ENCODE measurements at places on chromosomes 7 and 10.

- no peak for DNase-seq
Measured at GRCh38 chr10:18450298-18450697, 201.1 kb downstream of the NSUN6 start.

GRCh38 chr7:28112883-28113540 lies 67.6 kb downstream of the JAZF1 start:
- no peak for DNase-seq

DNA sequence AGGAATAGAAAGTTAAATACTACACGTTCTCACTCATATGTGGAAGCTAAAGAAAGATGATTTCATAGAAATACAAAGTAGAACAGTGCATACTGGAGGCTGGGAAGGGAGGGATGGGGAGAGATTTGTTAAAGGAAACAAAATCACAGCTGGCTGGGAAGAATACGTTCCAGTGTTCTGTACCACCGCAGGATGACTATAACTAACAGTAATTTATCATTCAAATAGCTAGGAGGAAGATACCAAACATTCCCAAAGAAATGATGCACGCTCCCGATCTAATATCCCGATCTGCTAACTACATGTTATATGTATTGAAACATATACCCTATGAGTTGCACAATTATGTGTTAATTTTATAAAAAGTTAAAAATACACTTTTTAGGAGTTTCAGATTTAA lies 162.3 kb downstream of the ZMYND11 start:
- DNase-seq = no peak

DNA sequence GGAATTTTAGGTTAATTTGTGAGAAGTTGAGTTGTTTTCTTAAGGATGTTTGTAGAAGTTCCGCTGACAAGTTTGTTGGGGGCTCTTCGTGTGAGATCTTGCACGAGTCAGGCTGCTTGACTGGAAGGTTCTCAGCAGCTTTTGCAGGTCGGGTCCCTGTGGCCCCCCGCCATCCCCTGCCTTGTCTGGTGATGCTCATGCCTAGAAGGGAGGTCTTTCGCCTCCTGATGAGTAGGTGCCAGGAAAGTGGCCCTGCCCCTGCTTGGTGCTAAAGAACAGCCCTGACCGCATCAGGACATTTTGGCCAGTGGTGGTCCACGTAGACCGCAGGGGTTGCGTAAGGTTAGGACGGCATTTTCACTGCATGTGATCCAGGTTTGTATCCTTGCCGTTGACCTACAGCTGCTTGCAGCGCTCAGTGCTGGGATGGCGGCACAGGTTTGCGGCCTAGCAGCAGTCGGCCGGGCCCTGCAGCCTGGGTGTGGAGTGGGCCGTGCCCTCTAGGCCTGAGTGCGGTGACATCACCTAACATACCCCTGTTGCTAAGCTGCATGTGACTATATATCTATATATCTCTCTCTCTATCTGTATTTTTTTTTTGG lies 62.4 kb downstream of the DNAJB6 start:
- DNase-seq = no peak

DNA sequence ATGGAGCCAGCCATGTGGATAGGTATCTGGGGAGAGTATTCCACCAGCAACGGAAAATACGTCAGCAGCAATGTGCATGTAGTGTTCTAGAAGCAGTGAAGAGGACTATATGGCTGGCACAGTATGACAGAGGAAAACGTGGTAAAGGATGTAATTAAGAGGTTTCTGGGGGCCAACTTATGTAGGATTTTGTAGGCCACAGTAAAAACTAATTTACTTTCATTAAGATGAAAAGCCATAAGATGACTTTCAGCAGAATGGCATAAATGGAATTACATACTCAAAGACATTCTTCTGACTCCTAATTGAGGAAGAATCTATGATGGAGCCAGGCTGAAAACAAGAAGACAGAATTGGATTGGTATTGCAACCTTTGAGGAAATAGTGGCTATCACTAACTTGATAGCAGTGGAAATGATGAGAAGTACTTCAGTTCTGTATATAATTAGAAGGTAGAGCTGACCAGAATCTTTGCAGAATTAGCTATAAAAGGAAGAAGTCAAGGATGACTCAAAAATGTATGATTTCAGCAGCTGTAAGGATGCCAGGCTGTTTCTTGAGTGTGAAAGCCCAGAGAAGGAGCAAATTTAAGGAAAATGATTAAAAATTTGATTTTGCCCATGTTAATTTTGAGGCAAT lies 156.7 kb downstream of the MBL2 start:
- DNase-seq = no peak

DNA sequence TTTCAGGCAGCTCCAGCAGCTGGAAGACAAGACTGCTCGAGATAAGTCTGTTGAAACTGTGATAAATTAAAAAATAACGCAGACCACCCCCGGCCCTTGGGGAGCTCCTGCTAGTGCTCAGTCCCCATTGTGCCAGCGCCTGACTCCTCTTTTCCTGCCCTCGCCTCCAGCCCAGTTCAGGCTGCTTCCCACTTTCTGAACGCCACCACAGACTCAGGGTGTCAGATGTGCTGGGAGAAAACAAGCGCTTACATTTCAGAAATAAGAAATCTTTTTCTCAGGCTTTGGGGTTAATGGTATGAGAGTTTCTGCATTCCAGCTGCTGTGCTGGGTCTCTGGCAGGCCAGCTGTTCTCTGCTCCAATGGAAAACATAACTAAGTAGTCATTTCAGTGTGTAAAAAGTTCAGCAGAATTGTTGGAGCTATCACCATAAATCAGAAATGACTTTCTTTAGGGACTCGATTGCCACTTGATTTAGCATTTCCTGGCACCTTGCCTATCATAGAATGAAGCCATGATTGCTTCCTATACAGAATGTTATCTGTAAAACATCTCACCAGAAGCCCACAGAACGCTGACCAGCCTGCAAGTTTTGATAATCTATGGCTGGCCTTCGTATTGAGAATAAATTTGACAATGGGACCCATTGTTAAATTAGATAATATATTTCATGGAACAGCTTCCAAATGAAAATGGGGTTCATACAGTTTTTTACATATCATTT lies 257.0 kb upstream of the ZNF32 start:
- no peak for DNase-seq

- DNase-seq = no peak
Measured at GRCh38 chr7:29977886-29978651, 11.5 kb downstream of the SCRN1 start.

- DNase-seq = no peak
Measured at GRCh38 chr7:89837515-89837914, 316.8 kb upstream of the STEAP1 start.

- no peak for DNase-seq
Measured at GRCh38 chr7:40551685-40552576, 417.1 kb downstream of the SUGCT start.

- no peak for DNase-seq
Measured at GRCh38 chr7:75996476-75996875, 2.1 kb upstream of the TMEM120A start.

DNA sequence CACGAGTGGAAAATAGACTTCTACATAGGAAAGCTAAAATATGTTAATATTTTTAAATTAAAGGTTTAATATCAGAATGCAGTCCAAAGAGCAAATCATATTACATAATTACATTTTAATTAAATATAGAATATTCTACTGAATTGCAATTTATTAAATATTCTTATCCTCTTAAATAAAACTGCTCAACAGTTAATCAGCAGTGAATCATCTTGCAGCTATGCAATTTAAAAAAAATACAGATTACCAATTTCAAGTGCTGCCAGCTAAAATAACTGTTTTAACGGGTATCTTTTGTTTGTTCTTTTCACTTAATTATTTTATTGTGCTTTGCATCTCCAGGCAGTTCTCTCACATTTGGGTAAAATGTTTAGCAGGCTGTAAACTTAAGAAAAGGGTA lies 82.2 kb downstream of the ZNRF2 start:
- DNase-seq = no peak

GRCh38 chr7:72015136-72015535 lies 397.0 kb downstream of the CALN1 start:
- DNase-seq = no peak

DNA sequence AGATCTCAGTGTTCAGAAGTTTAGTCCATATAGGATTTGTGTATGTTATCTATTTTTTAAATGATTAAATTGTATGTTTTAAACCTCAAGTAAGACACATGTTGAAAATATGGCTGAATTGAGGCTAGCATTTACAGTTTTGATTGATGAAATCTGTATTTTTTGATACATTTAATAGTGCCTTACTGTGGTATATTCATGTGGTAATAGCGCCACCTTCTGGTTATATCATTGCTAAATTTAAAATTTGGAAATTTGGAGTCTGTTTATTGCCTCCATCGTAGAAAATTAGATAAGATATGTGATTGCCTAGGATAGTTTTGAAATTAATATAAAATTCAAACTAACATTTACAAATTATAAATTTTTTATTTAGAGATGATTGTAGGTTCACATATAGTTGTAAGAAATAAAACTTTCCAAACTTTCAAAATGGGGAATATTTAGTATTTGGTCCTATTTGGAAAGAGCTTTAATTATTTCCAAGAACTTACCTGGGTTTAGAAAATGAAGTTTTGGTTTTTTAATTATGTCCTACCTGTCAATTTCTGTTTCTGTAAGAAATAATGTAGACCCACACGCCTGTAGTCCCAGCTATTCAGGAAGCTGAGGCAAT lies 19.1 kb upstream of the ARMS2 start:
- DNase-seq = no peak

DNA sequence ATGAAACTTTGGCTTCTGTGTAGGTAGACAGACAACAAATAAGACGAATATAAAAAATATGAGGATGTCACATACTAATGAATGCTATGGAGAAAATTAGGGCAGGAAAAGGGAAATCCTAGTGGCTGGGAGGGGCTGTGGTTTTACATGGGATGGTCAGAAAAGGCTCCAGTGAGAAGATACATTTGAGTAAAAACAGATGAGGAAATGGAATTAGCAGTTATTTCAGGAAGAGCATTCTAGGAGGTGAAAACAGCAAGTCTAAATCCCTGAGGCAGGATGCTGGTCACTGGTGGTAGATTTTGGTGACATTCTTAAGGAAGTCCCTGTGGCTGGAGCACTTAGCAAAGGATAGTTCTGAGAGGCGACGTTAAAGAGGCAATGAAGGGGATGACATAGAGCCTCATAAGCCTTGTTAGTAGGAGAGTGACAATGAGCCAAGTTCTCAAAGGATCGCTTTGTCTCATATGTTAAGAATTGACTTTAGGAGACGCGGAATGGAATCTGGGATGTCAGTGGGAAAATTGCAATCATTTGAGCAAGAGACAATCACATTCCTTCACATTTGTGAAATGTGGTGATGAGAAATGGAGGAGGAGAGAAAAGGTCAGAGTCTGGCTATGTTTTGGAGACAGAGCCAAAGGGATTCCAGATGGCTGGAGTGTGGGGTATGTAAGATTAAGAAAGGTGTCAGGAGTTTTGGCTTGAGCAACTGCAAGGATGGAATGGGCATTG lies 384.7 kb upstream of the FZD8 start:
- no peak for DNase-seq

DNA sequence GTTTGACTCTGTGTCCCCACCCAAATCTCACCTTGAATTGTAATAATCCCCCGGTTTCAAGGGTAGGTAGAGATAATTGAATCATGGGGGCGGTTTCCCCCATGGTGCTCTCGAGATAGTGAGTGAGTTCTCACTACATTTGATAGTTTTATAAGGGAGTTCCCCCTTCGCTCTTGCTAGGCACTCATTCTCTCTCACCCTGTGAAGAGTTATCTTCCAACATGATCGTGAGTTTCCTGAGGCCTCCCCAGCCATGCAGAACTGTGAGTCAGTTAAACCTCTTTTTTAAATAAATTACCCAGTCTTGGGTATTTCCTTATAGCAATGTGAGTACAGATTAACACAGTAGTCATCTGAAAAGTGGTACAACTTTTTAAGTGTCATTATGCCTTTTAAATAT lies 913.5 kb upstream of the LRRN3 start:
- DNase-seq = no peak

GRCh38 chr10:122341141-122341810 lies 33.2 kb upstream of the PLEKHA1 start:
- DNase-seq = no peak

DNA sequence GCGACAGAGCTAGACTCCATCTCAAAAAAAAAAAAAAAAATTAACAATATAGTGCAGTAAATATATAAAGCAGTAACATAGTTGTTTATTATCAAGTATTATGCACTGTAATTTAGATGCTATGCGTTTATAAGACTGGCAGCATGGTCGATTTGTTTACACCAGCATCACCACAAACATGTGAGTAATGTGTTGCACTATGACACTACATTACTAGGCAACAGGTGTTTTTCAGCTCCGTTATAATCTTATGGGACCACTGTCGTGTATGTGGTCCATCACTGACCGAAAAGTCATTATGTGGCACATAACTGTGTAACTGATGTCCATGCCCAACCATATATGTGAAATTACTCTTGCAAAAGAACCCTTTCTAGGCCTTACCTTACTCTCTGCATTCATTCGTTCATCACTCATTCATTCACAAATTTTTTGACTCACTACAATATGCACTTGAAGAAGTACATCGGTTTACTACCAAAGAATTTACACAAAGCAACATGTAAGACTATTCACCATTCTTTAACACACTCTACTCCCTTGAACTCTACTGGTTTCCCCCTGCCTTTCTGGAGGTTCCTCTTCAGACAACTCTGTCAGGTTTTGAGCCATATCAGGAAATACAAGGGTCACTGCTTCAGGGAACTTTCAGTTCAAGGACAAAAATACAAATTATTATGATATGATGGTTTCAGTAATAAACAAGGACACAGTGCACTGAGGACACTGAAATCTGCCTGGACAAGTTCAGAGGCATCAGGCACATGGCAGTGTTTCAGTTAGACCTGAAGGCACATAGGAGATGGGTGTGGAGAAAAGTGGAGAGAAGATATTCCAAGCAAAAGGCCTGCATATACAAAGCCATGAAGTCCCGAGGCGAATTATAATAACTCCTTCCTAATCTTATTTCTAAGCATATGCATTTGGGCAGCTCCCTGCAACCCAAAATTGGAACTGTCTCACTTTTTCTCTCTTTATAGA lies 17.4 kb downstream of the ITGB1 start:
- no peak for DNase-seq

- no peak for DNase-seq
Measured at GRCh38 chr10:24467605-24468004, 256.1 kb downstream of the ARHGAP21 start.

- no peak for DNase-seq
Measured at GRCh38 chr10:104349623-104350126, 4.0 kb upstream of the CFAP58 start.

GRCh38 chr10:110496553-110497437 lies 912 bp upstream of the DUSP5 start:
- no peak for DNase-seq

GRCh38 chr7:142813226-142813625 lies 41.6 kb upstream of the EPHB6 start:
- no peak for DNase-seq

- DNase-seq = no peak
Measured at GRCh38 chr7:155299535-155300202, 2.0 kb downstream of the INSIG1 start.

GRCh38 chr10:30556189-30556588 lies 73.4 kb downstream of the LYZL2 start:
- no peak for DNase-seq

All from NCI-H187 (cell line).